ENCODE measurements at places on chromosomes 3 and 15.

DNA sequence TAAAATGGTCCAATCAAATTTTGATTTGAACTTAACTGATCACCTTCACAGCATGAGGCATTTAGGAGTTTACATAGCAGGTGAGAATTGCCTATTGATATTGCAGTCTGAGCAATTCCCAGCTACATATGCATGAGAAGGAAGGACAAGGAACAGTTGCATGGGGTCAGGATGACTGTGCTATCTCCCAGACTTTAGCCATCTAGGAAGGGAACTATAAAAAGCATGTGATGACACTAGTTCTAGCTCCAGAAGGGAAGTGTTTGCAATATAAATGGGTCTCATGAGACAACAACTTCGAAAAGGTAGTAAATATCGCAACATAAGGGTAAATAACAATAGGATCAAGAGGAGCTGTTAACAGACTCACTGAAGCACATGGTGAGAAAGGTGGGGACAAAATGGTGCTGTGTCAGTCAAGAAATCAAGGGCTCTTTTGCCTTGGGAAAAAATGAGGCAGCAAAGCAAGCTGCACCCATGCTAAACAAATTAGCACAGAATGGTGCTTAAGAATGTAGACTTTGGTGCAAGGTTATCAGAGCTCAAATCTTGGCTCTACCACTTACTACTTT lies 90.4 kb upstream of the SLC2A2 start:
- DNase-seq: no peak

DNA sequence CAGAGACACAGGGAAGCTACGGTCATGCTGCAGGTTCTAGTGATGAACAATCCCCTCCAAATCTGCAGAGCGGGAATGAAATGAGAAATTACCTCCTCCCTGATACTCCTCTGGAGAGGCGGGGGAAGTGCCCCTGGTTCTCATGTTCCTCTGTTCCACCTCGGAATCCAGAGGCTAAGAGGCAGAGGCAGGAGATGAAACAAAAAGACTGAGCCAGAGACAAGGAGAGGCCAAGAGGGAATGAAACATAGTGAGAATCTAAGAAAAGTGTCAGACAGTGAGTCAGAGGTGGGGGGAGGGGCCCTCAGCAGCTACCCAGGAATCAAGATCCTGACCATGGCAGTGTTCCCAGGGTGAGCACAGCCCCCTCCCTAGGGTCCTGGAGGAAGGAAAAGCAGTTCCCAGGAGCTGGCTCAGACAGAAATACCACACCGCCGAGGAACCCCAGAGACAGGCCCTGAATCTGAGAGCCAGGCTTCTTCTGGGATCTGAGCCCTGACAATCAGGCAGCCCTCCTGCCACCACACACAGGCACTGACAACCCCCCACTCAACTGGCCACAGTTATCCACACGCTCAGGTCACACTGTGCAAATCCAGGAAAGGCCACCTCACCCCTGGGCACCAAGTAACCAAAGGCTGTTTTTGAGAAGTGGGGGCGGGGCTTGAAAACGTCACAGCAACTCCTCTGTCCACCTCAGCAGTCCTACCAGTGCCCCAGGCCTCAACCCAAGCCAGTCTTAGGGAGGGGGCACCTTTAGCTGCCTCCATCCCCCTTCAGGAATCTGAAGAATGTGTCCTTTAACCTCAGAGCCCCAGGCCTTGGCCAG lies 2.4 kb downstream of the CSRNP1 start:
- DNase-seq: no peak

DNA sequence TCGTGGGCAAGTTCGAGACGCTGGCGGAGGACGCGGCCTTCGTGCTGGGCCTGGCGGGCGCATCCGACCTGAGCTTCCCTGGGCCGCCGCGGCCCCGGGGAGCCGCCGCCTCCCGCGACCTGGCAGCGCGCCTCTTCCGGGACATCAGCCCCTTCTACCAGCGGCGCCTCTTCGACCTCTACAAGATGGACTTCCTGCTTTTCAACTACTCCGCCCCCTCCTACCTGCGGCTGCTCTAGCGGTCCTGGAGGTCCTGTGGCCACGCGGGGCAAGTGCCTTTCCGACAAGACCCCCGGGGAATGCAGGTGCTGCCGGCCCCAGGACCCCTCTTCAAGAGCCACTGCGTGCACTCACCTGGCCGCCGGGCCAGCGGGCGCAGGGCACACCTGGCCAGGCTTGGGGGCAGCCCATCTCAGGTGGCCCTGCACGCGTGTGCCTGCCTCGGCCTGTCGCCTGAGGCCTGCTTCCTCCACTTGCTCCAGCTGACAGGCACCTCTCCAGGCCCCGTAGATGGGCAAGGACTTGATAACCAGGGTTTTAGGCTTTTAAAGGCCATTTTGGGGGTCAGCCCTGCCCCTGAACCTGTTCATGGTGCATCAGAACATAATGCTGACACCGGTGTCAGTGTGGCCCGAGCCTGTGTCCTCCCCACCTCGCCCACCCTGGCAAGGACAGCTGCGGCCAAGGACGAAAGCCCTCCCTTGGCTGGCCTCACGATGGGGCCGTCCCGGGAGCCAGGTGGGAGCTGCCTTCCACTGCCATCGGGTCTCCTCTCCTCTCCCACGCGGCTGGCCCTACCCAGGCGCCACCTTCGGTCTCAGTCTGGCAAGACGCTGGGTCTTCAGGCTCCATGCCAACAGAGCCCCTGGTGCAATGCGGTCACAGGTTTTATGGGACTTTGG lies 16.1 kb downstream of the C3orf22 start:
- no peak for DNase-seq

GRCh38 chr15:67132276-67132675 lies 66.9 kb downstream of the SMAD3 start:
- DNase-seq: no peak

DNA sequence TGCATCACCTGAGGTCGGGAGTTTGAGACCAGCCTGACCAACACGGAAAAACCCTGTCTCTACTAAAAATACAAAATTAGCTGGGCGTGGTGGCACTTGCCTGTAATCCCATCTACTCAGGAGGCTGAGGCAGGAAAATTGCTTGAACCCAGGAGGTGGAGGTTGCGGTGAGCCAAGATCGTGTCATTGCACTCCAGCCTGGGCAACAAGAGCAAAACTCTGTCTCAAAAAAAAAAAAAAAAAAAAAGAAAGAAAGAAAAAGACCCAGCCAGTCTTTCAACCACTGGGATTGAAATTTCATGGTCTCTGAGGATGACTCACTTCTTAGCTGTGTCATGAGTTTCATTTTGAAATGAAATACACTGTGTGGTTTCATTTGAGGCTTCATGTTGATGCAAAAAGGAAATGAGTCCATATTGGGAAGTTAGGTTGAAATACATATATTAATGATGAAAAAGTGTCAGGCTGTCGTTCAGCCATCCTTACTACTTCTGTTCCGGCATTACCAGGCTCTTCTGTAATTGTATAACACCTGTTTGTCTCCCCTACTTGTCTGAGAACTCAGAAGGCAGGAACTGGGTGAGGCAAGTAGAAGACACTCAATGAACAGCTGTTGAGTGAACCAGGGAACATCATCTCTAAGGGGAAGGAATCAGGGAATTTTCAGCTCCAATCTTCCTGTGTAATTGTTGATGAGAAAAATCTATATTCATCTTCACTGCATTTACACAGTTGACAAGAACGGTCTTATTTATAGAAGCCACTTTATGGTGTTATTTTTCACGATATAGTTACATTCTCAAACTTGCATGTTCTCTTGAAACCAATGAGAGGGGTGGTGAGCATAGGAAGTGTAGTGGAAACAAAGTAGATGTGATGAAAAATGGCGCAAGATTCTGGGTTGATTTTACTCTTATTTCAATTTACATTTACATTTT lies 87.4 kb downstream of the NFKBIZ start:
- DNase-seq: peak; percentile 99

DNA sequence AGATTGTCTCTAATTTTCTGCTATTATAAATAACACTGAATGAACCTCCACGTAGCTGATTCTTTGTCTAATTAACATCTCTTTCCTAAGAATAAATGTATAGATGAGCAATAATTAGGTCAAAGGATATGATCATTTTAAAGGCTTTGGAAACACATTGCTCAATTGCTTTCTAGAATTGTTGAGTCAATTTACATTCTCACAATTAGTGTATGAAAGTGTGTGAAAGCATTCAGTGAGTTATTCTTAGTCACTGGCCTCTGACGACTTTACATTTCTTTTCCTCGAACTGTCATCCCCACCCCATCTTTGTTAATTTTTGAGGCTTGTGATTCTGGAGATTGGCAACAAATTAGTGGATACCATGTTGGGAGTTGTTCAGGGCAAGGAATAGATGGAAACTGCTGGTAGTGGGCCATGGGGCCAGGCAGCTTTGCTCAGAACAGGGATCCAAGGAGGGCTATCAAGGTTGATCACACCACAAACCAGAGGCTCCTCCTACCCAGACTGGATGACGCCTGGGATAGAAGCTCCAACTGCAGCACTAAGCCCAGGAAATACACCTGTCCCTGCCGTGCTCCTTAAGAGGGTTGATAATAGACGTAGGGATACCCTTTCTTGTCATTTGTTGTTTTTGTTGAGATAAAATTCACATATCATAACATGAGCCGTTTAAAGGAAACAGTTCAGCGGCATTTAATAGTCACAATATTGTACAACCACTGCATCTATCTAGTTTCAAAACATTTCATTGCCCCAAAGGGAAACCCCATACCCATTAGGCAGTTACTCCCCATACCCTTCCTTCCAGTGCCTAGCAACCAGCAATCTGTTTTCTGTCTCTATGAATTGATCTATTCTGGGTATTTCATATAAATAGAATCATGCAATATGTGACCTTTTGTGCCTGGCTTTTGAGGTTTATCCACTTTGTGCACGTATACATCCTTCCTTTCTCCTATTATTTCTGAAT lies 27.9 kb downstream of the EIF1B start:
- DNase-seq: no peak

- no peak for DNase-seq
Observed at GRCh38 chr3:183734750-183735494, 37.3 kb downstream of the YEATS2 start.

DNA sequence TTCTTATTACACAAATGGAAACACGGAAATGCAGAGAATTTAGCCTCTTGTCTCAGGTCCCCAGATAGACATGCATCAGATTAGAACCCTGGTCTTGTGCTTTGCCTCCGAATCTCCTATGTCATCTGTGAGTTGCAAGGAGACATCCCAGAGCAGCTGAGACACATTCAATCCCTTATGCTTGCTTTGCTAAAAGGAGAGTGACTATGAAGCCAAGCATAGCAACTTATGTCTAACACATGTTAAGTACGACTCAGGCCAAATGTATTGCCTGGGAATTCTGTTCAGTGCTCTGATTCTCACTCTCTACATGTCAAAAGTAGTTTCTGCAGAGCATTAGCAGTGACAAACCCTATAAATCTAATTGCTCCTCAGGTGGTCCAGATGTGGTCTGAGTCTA lies 30.6 kb upstream of the LRRC3B start:
- no peak for DNase-seq

GRCh38 chr15:98139337-98139736 lies 178.8 kb downstream of the ARRDC4 start:
- DNase-seq: no peak

DNA sequence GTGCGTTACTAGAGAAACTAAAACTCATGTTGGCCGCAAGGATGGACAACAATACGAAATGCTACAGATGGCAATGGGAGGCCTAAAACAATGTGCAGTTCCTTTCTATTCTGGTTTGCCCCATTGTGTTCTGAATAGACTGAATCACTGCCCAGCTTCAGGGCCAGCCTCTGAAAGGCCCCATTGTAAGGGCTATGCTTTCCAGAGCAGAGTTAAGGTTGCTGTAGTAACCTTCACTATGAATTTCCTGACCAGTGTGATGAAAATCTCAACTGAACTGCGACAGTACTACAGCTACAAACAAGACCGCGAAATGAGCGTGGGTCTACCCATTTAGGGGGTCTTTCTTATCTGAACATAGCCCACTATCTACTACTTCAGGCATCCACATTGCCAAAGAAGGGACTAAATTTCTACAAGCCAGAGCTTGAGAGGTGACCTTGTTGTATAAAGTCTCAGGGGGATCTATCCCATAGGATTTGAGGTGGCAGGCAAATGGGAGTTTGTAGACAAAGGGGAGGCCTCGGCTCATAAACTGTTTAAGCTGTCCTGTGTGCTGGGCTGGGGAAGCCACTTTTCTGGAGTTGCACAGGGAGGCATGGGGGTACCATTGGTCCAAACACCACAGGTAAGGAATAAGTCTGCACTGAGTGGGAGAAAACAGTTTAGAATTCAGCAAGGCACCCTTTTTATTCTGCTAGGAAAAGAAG lies 80.1 kb downstream of the MYO1E start:
- DNase-seq: no peak

- DNase-seq: no peak
Observed at GRCh38 chr15:95850837-95851236, 479.7 kb upstream of the NR2F2 start.

- DNase-seq: no peak
Observed at GRCh38 chr15:99702895-99703602, 30.2 kb downstream of the LYSMD4 start.

DNA sequence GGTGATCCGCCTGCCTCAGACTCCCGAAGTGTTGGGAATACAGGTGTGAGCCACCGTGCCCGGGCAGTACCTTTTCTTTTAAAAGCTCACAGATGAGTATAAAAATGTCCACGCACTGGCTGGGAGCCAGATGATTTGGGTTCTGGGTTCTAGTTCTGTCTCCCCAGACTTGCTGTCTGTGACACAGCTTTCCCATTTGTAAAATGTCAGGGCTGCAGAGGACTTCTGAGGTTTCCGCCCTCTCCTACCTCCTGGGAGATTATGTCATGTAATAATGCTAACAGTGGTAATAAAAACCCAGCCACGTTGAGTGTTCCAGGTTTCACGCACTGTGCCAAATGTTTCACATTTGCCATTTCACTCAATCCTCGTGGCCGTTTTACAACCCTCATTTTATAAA lies 1.3 kb upstream of the PPP4R2 start:
- DNase-seq: no peak

DNA sequence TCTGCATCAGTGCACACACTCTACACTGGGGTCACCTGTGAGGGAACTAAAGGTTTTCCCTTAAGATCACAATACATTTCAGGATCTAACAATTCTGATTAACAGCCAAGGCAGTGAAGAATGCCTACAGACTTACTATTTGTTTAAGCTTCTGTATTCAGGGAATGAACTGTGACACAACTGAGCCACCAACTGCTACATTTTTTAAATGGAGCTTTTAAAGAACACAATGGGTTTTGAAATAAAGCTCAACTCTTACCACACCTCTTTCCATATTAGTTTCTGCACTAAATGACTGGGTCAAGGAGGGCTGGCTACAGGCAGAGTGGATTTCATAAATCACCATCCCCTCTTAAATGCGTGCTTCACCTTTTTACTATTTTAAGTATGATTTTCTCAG lies 100.2 kb downstream of the TMCC1 start:
- no peak for DNase-seq

DNA sequence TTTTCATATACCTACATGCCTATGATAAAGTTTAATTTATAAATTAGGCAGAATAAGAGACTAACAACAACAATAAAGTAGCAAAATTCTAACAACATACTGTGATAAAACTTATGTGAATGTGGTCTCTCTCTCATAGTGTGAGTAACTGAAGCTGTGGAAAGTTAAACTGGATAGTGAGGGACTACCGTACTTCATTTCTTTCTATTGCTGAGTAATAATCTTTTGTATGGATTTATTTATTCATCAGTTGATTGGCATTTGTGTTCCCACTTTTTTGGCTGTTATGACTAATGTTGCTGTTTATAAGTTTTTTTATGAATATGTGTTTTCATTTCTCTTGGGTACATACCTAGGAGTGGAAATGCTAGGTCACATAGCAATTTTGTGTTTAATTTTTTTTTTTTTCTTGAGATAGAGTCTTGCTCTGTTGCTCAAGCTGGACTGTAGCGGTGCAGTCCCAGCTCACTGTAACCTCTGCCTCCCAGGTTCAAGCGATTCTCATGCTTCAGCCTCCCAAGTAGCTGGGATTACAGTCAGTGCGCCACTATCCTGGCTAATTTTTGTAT lies 41.0 kb downstream of the RNF111 start:
- no peak for DNase-seq

GRCh38 chr15:72970933-72971760 lies 81.1 kb upstream of the NEO1 start:
- no peak for DNase-seq
